SHP77 (cell line): ENCODE measurements at places on chromosomes 6 and 20.

- DNase-seq = no peak
Observed at GRCh38 chr6:38346291-38347079, 293.2 kb downstream of the BTBD9 start.

GRCh38 chr6:46788791-46789190, 4.4 kb upstream of the MEP1A start:
- no peak for DNase-seq

DNA sequence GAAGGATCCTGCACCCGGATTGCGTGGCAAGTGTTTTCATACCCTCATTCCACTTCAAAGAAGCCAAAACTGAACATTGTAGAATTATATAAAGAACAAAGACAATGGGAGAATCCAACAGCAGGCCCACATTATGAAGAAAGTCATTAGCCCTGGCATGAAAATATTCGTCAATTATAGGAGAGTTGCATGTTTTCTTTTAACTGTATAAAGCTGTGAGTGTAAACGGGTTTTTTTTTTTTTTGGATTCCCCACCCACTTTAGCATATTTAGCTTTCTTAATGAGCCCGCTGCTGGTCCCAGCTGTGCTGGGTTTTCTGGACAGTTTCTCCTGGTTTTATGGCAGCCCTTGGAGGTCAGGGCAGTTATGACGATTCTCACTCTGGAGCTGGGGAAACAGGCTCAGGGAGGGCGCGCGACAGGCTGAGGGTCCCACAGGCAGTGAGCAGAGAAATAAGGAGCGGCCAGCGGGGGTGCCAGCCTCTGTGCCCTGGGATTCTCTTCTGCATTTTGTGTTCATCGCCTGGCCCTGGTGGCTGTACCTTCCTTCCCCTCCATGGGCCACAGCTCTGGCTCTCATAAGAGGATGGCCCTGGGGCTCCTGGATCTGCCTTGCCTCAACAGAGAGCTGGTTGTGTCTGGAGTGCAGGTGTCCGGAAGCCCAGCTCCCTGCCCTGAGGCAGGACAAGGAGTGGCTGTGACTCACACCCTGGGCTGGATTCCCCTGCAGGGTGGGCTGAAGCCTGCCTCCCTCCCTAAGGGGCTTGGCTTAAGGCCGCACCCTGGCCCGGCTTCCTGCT, 24.1 kb upstream of the SULF2 start:
- DNase-seq = no peak

DNA sequence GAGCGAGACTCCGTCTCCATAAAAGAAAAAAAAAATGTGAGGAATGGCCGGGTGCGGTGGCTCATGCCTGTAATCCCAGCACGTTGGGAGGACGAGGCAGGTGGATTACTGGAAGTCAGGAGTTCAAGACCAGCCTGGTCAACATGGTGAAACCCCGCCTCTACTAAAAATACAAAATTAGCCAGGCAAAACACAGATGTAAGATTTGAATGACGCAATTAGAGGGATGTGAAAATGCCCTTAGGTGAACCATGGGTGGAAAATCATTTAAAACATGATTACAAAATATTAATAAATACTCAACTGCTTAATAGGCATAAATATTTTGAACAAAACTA, 20.9 kb downstream of the COL9A3 start:
- DNase-seq = no peak

DNA sequence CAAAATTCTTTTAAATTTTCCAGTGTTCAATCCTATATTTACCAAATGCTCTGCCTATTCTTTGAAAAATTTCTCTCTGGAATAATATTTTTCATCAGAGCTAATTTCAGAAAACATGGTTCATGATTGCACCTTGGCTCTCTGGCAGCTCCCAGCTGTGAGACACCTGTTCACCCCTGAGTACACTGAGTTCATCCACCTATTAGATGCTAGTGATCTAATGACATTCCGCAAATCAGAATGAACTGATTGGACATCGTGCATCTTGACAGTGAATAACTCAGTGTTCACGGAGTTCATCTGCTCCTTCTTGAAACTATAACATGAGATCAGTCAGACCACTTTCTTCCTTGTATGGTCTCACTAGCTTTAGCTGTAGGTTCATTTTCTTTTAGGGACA, 3.9 kb upstream of the SHPRH start:
- no peak for DNase-seq

DNA sequence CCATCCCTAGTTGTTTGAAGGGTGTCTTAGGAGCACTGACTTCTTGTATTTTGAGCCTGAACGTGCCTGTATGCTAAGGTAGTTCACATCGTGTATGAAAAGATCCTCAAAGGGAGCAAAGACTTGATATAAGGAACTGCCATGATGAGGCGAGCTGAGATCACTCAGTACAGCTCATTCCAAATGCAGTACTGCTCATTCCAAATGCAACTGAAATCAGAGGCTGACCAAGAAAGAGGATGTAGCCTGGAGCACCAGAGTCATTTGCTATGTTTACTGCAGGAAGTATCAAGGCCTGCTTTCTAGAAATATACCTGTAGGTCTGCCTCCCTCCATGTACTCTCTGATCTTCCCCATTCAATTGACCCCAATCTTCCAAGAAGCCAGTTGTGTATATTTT, 832.2 kb downstream of the EYS start:
- DNase-seq = no peak

DNA sequence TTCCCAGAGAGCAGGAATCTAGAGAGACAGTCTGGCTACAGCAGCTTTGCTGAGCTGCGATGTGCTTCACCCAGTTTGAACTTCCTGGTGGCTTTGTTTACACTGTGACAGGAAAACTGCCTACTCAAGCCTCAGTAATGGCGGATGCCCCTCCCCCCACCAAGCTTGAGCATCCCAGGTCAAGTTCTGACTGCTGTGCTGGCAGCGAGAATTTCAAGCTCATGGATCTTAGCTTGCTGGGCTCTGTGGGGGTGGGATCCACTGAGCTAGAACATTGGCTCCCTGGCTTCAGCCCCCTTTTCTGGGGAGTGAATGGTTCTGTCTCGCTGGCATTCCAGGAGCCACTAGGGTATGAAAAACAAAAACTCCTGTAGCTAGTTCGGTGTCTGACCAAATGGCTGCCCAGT, 91.0 kb upstream of the ESR1 start:
- peak; percentile 33 for DNase-seq

DNA sequence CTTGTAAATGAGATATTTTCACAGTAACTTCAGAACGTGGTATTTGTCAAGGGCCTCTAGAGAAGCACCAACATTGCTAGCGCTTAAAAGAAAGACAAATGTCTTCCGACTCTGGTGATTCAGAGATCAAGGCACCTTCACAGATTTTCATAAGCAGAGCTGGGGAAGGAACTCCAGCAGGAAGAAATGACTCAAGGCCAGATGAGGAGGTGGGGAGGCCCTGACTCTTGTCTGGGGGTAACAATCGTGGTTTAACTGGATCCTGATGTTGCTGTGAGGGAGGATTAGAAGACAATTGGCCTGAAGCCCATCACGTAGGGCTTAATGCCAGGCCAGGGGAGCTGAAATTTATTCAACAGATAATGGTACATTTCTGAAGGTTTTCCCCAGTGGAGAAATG, 122.9 kb upstream of the QKI start:
- no peak for DNase-seq

- no peak for DNase-seq
Observed at GRCh38 chr6:50936277-50936681, 117.6 kb downstream of the TFAP2B start.

DNA sequence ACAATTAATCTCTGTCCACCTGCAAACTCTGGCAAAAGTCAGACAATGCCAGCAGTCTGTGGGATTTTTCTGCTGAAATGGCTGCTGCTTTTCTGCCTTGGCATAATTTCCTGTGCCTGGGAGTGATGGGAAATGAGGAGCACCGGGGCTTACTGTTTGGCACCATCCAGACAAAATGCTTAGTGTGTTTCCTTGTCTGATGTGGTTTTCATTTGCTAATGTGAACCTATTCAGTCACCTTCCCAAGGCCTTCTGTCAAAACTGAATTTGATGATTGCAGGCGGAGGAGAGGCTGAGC, 56.4 kb downstream of the CDH4 start:
- DNase-seq = no peak

- DNase-seq = peak; percentile 38
Observed at GRCh38 chr6:104956731-104957294, at the start of gene LIN28B. LIN28B (plus strand) TSS chr6:104957107; CDS start chr6:104957251, 144 bp downstream.

- DNase-seq = no peak
Observed at GRCh38 chr6:37041521-37041920, 36.1 kb downstream of the FGD2 start.

DNA sequence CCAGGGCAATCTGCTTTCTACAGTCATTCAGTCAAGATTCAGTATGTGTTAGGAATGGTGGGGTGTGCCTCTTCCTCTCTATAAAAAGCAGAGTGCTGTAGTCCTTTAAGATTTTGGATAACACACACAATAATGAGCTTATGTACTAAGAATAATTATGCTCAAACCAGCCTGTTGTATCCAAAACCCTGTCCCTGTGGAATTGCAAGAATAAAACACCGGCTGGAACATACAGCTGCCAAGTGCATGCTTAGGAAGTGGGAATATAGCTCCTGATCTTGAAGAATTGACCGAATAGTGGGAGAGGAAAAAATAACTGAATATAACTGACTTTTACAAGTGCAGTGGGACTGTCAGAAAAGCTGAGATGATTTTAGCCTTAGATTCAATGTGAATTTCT, 979 bp upstream of the MOCS1 start:
- DNase-seq = no peak

DNA sequence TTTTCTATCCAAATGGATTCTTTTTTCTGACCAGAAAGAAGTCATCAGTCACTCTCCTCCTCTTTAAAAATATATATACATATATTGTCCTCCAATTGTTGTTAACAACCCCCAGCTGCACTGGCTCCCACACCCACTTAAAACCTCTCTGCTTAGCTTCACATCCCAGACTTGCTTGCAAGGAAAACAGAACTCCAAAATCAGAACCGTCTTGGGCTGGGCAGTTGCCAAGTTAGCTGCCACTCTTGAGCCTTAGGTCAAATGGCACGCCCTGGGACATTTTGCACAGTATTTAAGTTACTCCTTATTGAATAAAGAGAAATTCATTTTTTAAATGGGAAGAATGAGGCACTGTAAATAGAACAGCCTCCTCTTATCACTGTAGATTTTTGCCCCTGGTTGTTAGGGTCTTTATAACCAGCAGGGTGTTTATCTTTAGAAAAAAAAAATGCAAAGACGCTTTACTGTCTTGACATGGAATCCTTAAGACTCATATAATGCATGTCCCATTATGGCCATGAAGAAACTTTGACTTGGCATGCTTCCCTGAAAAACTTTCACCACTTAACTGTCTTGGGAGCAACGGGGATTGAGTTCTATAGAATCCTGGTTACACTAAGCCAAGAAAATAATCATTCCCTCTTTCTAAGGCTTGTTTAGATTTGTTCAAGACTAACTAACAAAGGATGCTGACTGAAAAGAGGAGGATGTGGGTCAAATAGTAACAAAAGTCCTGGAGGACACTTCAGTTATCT, 204.5 kb downstream of the ISM1 start:
- no peak for DNase-seq

- no peak for DNase-seq
Observed at GRCh38 chr20:4550740-4551139, 171.0 kb upstream of the PRND start.

DNA sequence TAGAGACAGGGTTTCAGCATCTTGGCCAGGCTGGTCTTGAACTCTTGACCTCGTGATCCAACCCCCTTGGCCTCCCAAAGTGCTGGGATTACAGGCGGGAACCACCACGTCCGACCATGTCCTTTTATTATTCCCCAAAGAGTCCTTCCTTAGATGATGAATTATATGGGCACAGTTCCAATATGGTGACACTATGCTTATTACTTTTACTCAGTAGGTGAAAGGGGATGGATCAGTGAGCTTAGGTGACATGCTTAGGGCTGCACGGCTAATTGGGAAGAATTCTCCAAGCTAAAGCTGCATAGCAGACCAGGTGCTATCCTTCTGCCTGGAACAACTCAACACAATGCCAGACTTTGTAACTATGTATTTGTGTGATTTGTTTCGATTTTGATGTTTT, 38.2 kb upstream of the TFAP2C start:
- no peak for DNase-seq

GRCh38 chr6:52590152-52590891, 13.5 kb upstream of the TRAM2 start:
- no peak for DNase-seq

DNA sequence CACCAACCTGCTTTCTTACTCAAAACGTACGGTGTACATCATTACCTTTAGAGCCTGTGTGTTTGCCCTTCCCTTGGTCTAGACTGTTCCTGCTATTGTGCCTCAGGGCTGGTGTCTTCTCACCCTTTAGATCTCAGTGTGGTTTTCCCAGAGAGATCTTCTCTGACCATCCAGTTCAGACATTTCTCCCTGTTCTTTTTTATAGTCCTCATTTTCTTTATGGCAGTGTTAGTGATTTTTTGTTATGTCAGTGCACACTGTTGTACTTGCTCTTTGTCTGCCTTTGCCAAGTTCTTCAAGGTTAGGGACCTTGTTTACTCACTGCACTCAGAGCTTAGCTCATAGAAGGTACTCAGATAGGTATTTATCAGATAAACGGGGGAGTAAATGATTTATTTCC, 82.8 kb downstream of the ATRN start:
- DNase-seq = no peak

GRCh38 chr20:52231230-52231746, 39.7 kb upstream of the ZFP64 start:
- no peak for DNase-seq
